ENCODE measurements at places on chromosomes 7 and 10.

DNA sequence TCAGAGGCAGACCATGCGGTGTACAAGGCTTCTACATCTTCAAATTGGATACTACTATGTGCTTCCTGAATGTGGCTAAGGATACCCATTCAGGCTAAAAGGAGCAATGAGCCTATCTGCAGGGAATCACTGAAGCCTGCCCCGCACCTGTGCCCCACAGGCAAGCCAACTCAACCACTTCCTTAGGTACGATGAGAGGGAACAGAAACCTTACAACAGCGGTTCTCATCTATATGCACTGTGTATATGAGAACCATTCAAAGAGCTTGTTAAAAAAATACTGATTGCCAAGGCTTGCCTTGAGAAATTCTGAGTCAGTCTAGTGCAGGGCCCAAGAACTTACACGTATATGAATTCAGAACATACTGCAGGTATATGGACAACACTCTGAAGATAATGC is 679.6 kb downstream of the PARD3 start:
- no peak for DNase-seq

GRCh38 chr10:96092999-96093767 is 36.9 kb upstream of the ZNF518A start:
- no peak for DNase-seq

- no peak for DNase-seq
Observed at GRCh38 chr7:102097601-102098161, 189.0 kb upstream of the SH2B2 start.

- DNase-seq, result no peak
Observed at GRCh38 chr7:44965441-44965903, 13.3 kb downstream of the MYO1G start.

DNA sequence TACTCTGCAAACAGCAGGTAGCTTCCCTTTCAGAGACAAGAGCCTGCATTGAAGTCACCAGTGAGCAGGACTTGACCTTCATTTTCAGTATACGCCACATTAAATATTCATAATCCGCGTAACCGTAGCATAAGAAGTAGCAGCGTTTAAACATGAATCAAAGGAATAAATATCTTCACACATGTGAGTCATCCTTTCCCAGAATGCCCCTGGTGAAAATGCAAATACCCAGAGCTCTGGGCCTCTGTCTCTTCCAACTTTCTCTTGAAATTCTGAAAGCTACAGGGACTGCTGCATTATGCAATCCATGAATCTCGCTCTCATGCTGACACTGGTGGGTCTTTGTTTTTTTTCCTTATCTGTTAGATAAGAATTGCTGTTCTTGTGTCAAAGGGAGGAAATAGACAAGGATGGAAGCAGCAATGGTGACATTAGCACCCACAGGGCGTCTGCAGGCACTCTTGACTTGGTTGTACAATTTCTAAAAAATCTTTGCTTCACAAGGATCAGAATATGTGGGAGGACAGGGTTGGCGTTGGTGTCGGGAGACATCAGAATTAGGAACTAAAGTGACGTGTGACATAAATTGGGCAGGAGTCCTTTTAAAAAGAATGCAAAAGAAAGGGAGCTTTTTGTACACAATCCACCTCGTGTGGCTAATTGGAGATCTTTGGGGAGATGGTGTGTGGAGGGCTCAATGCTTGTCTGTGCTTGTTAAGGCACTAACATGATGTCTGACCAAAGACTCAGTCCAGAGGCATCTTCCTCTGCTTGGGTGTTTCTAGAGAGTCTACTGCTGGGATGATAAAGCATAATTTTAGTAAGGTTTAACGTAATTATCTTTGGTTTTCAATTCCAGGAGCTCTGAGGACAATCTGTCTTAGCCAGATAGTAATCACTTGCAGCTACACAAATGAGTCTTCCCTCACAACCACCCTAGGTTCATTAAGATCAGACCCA is 390.3 kb downstream of the KCNMA1 start:
- no peak for DNase-seq

GRCh38 chr10:79324032-79324695 is 23.1 kb upstream of the PPIF start:
- DNase-seq, result no peak

DNA sequence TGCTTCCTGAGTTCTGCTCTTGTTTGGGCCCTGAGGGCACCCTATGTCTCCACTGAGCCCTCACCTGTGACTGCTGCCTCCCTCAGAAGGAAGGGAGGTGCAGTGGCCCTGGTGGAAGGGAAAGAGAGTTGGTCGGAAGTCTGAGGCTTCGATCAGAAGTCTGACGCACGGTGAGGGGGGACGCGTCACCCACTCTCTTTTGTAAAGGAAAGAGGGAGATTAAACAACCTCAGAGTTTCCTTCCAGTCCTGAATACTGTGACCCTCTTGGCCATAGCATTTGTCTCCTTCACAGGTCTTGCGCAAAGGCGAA is 31.4 kb upstream of the TRIM8 start:
- DNase-seq, result peak; percentile 46

GRCh38 chr7:5207131-5207530 is 17.1 kb downstream of the WIPI2 start:
- DNase-seq, result no peak

DNA sequence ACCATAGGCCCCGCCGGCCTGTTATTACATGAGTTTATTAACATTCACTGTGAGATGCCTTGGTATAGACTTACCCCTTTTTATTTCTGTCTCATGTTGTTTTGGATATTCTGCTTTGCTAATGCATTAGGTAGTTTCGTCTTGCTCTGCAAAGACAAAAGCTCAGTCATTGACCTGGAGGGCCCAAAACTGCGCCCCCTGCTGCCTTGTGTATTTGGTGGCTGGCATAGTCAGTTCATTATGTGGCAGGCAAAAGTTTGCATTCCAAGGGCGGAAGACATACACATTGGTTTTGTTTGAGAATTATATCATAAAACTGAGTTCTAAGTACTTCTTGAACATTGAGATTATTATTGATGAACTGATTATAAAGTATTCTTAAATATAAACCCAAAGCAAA is 372.5 kb downstream of the SDK1 start:
- DNase-seq, result peak; percentile 34

DNA sequence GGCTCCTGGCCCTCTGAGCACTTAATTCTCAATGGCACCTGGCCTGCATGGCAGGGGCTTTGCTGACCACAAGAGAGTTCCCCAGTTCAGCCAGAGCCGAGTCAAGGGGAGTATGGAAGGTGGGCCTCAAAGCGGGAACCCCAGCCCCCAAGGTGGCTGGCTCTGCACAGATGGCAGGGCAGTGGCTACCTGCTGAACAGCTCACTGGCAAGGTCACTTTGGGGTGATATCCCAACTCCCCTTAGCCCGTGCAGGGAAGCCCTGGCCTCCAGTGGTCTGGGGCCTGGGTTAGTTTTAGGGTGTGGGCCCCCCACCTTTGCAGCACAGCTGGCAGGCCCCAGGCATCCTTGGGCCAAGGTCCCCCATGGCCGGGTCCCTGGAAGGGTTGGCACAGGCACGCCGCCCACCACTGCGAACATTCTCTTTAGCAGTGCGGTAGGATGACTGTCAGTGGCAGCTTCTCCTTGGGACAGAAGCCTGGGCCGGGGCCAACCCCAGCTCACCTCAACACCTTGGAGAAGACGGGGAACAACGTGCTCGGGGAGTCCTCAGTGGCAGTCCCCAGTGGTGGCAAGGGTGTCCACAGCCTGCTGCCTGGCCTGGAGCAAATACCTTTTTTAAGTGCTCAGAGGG is 36.8 kb downstream of the PPIF start:
- no peak for DNase-seq

DNA sequence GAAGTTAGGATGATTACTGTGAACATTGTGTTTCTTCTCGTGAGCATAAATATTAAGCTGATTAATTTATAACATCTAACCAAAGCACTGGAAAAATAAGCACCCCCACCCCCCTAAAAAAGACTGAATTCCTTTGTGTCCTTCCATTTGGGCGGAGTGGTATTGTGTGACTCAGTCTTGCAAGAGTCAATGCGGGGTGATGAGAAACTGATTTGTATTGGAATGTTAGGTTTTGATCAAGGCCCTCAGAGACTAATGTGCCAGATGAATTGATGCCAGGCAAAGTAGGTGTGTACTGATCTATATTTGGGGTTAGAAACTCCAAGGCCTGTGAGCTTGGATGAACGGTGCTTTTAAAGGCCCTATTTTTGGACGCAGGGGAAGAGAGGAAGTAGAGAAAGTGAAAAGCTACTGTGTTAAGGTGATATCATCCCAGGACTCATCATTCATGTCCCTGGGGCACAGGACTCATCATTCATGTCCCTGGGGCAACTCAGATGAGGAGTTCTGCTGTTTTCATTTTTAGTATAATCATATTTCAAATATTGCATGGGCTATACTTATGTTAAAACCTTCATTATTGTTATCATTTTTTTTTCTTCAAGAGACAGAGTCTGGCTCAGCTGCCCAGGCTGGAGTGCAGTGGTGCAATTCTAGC is 61.3 kb upstream of the PTN start:
- DNase-seq, result no peak

- DNase-seq, result no peak
Observed at GRCh38 chr10:98511876-98512275, 65.1 kb upstream of the HPS1 start.

GRCh38 chr7:30027740-30028215 is 434 bp upstream of the PLEKHA8 start:
- DNase-seq, result no peak

DNA sequence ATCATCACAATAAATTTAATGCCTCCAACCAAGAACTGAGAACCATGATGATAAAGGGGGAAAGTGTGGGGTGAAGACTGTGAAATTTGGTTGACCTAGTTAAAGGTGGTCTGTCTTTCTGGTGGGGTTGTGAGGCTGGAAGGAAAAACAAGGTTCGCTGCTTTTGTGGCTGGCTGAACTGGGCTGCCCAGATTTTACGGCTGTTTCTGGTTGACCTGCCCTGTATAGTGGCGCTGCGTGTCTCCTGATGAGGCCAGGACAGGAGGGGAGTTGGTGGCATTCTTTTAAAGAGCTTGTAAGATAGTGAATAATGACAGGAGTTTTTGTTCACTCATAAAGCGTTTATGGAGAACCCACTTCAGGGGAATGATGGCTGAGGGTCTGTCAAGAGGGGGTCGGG is 101.8 kb downstream of the CYP26A1 start:
- DNase-seq, result no peak

GRCh38 chr7:2165610-2166594 is 66.8 kb downstream of the MAD1L1 start:
- DNase-seq, result no peak

DNA sequence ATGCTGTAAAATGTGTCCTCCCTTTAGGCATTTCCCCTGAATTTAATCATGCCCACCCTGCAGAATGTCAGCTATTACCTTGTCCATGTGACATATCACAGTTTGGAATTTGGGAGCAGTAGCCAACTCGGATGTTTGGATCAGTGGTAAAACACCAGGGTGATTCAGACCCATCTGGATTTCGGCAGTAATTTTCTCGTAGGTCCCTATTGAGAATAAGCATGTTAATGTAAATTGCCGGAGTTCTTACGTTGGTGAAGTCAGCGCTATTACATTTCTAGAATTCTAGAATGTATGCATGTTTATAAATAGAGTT is 44.1 kb downstream of the HGF start:
- DNase-seq, result no peak

DNA sequence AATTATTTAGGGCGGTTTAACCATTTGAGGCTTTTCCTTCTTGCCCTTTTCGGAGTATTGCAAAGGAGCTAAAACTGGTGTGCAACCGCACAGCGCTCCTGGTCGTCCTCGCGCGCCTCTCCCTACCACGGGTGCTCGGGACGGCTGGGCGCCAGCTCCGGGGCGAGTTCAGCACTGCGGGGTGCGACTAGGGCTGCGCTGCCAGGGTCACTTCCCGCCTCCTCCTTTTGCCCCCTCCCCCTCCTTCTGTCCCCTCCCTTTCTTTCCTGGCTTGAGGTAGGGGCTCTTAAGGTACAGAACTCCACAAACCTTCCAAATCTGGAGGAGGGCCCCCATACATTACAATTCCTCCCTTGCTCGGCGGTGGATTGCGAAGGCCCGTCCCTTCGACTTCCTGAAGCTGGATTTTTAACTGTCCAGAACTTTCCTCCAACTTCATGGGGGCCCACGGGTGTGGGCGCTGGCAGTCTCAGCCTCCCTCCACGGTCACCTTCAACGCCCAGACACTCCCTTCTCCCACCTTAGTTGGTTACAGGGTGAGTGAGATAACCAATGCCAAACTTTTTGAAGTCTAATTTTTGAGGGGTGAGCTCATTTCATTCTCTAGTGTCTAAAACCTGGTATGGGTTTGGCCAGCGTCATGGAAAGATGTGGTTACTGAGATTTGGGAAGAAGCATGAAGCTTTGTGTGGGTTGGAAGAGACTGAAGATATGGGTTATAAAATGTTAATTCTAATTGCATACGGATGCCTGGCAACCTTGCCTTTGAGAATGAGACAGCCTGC is 3.1 kb downstream of the FZD1 start:
- DNase-seq, result no peak

- no peak for DNase-seq
Observed at GRCh38 chr10:75202321-75203045, 8.1 kb upstream of the VDAC2 start.

GRCh38 chr7:100087055-100087750 is 1.6 kb upstream of the COPS6 start:
- no peak for DNase-seq

DNA sequence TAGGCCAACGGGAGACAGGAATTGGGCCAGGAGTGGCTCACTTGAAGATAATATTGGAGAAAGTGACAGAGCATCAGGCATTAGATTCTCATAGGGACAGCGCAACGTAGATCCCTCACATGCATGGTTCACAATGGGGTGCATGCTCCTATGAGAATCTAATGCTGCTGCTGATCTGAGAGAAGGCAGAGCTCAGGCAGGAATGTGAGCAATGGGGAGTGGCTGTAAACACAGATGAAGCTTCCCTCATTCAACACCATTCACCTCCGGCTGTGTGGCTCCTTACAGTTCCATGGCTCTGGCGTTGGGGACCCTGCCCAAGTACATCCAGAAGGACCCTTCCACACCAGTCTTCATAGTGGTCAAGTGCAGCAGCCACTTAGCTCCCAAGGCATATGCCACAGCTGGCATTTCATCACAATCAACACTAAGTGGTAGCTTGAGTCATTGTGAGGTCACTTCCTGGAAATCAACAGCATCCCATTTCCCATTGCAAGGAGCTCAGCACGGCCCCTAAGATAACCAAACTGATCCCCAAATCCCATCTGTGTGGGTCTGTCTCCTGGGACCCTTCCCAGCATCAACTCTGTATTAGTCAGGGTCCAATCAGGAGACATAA is 174.5 kb downstream of the TPST1 start:
- no peak for DNase-seq

DNA sequence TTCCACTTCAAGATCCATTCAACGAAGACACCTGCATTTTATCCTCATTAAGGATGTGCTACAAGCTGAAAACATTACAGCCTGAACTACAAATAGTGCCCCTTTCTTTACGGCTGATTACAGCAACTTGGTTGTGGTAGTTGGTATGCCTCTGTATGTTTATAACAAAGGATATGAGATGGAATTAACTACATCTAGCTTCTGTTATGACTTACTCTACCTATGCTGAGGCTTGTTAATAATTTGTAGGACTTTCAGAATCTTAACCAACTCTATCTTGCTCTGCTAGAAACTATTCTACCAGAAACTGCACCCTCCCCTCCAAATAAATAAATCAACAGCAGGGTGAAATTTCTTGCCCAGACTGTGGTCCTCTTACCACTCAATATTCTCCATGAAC is 448.1 kb downstream of the GRM8 start:
- DNase-seq, result no peak

GRCh38 chr7:72211175-72211574 is 201.0 kb downstream of the CALN1 start:
- no peak for DNase-seq

- DNase-seq, result no peak
Observed at GRCh38 chr10:7697426-7697825, 5.7 kb upstream of the ITIH2 start.
